Right kidney (tissue), 9 donors: ENCODE measurements at places on chromosomes 1 and 21.

DNA sequence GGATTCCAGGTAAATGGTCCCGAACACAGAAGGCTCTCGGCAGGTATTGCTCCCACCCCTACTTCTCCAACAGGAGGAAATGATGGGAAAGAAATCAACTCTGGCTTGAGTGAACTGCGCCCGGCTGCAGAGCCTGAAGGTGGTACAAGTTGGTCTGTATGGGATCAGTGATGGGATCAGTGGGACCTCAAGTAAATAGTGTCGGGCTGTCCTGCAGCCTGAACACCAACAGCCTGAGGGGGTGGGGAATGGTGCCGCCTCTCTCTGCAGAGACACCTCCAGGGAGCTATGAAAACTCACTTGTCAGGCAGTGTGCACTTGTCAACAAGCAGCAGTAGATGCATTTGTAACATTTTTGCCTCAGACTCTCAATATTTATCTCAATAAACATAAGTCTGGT, 183.5 kb downstream of the MATN1 start:
- no peak for DNase-seq

DNA sequence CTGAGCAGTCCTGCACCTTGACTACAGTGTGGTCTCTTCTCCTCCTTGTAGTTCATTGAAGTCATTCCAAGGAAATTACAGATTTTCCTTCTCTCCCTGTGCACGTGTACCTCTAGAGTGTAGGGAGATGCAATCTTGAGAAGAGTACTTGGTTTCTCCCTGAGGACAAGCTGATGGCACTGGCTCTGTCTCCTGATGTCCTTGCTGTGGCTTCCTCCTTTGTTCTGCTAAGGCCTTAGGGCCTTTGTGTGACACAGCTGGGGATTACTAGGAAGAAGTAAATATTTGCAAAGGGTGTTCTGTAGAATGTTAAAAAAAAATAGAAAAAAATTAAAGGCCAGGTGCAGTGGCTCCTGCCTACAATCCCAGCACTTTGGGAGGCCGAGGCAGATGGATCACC, 66.2 kb upstream of the APOBEC4 start:
- no peak for DNase-seq

GRCh38 chr1:209617047-209617673, 33.6 kb downstream of the CAMK1G start:
- no peak for DNase-seq

DNA sequence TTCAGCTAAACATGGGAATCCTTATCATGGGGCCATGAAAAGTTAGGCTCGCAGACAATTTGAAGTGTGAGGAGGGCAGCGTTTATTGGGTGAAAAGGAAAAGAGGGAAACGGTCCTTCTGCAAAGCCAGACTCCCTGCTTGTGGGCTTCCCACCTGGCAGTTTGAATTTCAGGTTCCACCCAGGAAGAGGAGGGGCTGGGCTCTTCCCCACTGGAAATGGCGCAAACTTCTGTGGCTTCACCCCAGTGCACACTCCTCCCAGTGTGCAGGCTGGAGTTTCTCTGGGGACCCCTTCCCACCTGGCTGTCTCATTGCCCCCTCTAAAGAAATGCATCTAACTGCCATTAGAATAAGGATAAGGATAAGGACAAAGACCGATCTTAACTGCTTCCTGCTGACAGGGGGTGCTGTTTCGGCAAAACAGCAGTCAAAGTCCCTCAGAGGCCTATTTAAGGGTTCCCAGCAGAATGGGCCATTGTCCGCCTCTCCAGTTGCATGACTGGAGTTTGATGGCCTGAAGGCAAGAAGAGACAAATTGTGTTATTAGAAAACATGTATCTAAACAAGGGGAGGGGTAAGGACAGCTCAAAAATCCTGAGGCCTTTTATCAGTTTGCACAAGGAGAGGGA, 20.4 kb downstream of the AIM2 start:
- no peak for DNase-seq

- DNase-seq: no peak
Observed at GRCh38 chr1:116912846-116913245, 3.1 kb downstream of the PTGFRN start.

GRCh38 chr1:71599306-71599705, 518.5 kb upstream of the ZRANB2 start:
- DNase-seq: no peak

DNA sequence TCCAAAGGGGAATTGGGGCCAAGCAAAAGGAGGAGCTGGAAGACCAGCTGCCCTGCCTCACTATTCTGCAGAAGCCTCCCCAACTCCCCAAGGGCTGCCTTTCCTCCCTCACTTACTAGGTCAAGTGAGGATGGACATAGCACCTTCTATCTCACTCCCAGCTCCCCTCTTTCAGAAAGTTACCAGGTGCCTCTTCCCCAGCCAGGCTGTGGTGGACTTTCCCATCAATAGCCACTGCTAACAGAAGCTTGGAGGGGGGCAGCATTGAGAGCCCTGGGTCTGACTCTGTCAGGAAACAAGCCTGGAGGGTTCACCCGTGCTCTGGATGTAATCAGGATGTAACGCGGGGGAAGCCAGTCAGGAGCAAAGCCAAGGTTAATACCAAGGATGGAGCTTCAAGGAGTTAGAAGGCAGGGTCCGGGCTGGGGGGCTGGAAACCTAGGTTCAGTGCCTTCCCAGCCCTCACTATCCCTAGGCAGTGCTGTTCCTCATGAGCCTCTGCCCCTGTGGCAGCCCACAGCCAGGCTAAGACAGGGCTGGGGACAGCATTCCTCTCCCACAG, 127.8 kb upstream of the NGF start:
- DNase-seq: no peak

DNA sequence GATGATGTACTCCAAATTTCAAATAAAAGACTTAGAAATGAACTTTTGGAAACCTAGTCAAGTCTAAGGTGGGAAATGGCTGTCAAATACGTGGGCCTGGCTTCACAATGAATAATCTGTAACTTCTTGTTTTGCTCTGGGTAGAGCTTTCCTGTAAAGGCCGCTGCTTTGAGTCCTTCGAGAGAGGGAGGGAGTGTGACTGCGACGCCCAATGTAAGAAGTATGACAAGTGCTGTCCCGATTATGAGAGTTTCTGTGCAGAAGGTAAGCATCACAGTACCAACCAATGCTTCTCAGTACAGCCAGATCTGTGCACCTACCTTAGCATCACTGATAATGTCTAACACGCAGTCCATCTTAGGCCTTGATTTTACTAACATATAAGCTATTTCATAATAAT, 73.6 kb downstream of the TPR start:
- DNase-seq: no peak

- no peak for DNase-seq
Observed at GRCh38 chr1:91724231-91724630, 161.7 kb downstream of the TGFBR3 start.
